ENCODE measurements at places on chromosomes 5 and 9.

GRCh38 chr9:125153712-125154367 is 10.5 kb upstream of the SCAI start:
- DNase-seq = no peak

DNA sequence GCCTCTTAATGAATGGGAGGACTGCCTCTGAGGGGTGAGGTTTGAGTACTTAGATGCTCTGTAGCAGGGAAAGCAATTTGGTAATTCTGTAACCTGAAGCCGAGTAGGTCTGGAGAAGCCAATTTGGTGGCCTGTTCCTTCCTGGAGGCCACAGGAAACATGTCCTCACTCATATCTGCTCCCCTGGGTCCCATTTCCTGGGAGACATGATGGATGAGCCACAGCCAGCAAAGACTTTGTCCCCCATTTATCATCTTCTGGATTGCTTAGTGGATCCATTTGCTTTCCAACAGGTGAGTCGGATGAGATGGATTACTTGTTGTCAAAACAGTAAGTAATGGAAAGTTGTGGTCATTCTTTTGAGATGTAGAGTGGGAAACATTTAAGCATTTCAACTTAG is 99.8 kb upstream of the KLF9 start:
- DNase-seq = no peak

DNA sequence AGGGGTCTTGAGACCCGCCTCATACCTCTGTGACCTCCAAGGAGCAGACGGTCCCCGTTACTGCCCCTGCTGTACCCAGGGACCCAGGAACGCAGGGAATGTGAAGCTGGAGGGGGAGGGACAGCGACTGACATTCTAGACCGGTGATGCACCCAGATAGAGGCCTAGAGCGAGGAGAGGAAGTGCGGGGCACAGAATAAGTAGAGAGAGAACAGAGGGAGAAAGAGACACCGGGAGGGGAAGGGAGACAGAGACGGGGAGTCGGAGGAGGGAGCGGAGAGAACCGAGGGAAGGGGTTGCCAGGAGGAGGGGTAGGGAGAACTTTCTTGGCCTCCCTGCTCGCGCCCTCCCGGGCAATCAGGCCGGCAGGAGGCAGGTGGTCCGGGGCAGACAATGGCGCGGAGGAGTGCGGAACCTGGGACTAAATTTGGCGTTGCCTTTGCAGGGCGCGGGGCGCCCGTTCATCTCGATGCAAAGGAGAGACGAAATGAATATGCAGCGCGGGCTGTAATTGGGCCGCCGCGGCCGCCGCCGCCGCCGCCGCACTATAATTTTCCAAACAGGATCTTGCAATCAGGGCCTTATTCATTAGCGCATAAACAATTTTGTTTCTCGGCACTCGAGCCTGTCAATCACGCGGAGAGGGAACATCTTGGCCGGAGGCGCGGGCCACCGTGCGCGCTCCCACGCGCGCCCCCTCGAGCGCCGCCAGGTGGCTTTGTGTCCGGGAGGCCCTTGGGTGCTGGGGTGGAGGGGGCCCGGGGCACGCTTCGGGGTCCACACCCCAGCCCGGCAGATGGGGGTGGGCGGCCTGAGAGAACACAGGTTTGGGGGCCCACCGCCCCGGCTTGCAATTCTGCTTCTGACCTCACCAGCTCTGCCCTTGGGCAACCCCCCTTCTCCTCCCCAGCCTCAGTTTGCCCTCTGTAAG is 33.0 kb downstream of the NDUFA8 start:
- no peak for DNase-seq

DNA sequence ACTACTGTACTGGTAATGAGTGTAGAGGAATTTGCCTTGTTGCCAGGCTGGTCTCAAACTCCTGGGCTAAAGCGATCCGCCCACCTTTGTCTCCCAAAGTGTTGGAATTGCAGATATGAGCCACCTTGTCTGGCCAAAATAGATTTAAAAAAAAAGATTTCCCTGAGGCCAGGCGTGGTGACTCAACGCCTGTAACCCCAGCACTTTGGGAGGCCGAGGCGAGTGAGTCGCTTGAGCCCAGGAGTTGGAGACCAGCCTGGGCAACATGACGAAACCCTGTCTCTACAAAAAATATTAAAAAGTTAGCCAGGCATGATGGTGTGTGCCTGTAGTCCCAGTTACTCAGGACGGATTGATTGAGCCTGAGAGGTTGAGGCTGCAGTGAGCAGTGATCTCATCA is 62.5 kb downstream of the IPO11 start:
- peak; percentile 66 for DNase-seq

- no peak for DNase-seq
Measured at GRCh38 chr5:55173687-55174230, 782 bp upstream of the CDC20B start.

DNA sequence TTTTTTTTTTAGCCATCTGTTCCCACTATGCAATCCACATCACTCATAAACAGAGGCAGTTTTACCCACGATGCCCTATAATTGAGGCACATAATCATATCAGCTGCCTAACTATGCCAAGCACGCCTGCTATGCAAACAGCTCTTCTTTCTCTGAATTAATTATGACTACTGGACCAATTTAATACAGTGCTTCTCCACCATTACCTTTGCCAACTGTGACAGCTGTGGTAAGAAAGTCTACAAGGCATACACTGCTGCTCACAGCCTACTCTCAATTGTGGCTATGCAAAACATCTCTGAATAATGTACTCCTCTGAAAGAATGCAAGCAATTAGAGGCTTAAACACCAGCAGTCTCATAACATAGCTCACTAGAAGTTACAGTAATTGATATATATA is 97.1 kb downstream of the DTWD2 start:
- DNase-seq = no peak

DNA sequence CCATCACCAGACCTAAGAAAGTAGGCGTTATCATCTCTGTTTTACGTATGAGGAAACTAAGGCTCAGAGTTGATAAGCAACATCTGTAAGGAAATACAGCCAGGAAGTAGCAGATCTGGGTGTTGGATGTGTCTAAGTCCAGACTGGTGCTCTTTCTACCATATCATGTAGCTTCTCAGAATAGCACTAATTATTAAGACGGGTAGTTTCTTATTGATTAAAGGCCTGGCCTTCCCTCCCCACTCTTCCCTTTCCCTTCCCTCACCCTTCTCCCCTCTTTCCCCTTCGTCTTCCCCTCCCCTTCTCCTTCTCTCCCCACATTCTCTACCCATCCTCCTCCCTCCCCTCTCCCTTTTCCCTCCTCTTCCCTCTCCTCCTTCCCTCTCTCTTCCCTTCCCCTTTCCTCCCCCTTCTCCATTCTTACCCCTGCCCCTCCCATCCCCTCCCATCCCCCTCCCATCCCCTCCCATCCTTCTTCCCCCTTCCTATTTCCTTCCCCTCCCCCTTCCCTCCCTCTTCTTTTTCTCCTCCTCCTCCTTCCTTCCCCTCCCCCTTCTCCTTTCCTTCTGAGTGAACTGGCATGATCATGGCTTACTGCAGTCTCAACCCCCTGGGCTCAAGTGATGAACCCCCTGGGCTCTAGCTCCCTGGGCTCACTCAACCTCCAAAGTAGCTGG is 79.4 kb downstream of the SNX24 start:
- DNase-seq = no peak

DNA sequence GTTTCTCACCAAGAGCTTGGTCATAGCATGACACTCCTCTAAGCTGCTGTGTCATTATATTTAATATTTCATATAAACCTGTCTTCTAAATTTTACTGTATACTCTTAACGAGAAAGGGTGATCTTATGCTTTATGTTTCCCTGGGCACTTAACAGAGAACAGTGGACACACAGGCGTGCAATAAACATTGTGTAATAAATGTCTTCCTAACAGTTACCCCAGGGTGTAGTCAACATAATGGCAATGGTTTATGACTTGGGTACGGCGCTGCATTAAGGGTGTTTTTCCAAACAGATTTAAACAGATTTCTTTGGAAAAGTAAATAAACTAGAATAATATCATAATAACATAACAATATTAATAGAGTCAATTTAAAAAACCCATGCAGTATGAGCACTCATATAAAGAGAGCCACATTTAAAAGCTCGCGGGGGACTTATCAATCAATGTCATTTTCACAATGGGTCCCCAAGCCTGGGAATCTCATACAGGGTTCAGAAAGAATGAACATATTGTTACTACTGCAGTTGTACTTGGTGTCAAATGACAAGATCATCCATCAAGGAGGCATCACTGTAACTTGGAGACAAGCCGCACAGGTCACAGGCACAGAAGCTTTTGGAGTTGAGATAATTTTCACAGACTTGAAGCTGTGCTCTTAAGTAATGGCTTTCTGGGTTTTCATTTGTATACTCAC is 376.4 kb downstream of the CTNND2 start:
- no peak for DNase-seq
